ENCODE measurements at places on chromosomes 7 and 10.

DNA sequence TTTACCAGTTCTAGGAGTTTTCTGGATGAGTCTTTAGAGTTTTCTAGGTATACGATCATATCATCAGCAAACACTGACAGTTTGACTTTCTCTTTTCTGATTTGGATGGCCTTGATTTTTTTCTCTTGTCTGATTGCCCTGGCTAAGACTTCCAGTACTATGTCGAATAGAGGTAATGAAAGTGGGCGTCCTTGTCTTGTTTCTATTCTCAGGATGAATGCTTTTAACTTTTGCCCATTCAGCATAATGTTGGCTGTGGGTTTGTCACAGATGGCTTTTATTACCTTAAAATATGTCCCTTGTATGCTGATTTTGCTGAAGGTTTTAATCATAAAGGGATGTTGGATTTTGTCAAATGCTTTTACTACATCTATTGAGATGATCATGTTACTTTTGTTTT lies 223.2 kb upstream of the COBL start:
- no peak for DNase-seq

- DNase-seq, result no peak
Observed at GRCh38 chr7:30501264-30501663, 3.4 kb downstream of the GGCT start.

DNA sequence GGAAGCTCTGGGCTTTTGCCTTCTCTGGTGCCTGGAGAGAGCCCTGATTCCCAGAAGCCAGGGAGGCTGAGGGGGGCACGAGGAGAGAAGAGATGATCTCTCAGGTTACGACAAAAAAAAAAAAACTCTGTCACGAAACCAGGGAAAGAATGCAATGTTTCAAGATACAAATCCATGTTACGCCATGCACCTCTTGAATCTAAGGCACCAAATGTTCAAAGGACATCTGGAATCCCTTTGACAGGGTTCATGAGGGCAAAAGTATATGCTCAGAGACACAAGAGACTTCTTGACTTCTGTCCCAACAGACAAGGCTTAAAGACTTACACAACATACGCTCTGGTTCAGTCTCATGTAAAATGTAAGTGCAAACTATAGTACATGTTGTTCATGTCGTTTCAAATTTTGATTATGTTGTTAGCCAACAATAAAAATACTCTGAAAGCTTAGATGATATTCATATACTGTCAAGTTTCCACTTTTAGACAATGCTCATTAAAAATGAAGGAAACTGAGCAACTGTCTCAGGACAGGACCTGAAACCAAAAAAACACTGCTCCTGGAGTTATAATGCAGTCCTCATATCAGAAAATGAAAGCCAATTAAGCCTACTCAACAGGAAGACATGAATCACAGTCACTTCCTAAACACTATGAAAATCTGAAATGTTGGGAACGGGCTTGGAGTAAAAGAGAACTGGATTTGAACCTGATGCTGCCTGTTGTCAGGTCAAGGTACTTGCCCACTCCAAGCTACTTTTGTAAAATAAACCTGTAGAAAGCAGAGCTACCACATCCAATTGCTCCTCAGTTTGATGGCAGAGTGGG lies 72.3 kb downstream of the CHCHD3 start:
- DNase-seq, result no peak

- DNase-seq, result no peak
Observed at GRCh38 chr7:15602236-15602635, 40.4 kb upstream of the AGMO start.

- DNase-seq, result peak; percentile 39
Observed at GRCh38 chr7:108094933-108095710, 35.0 kb downstream of the LAMB4 start.
